ENCODE measurements at places on chromosomes 16 and 17.

DNA sequence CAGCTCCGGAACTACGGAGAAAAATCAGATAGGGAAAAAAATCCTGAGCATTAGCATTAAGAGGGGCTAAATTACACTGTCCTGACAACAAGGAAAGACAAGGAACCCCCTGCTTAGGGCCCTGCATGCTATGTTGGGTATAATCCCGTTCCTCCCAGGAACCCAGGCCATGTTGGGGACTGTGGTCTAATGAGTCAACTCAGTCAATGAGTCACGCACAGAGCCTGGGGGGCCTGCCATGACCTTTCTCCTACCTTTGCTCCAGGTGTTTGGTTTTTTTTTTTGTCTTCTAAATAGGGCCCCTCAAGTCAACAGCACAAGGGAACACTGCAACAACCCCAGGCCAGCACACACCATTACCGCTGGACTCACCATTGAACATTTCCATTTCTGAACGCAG is 8.9 kb upstream of the ZNF200 start:
- peak; percentile 50 for DNase-seq

GRCh38 chr16:71426069-71426879 is 15.6 kb downstream of the TLE7 start:
- DNase-seq = peak; percentile 99

GRCh38 chr17:705863-706262 is 8.8 kb downstream of the VPS53 start:
- no peak for DNase-seq

DNA sequence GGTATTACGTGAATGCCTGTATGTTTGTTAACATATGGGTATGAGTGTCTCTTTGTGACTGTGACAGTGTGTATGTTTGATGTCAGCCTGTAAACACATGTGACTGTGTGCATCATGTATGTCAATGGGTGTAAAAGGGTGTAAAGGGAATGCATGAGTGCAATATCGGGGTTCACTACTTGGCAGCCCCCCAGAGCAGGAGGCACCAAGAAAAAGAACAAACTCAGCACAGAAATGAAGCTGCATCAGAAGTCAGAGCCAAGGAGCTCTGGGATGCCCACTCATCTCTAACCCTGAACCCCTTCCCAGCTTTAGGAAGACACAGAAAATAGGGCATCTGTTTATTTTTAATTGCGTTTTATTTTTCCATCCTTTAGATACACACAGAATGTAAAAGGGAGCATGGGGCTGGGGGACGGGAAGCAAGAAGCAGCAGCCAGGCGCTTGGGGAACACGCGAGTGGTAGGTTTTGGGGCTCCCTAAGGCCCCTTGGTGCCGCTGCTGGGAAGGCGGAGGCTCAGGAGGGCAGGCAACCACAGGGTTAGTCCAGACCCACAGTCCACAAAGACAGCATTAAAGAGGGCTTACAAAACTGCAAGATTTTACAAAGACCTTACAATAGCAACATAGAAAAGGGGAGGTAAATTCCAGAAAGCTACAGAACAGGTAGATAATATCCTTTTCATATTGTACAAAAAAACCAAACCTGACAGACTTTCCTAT is 2.3 kb upstream of the HOXB6 start:
- DNase-seq = no peak
